ENCODE measurements at places on chromosomes 12 and 14.

DNA sequence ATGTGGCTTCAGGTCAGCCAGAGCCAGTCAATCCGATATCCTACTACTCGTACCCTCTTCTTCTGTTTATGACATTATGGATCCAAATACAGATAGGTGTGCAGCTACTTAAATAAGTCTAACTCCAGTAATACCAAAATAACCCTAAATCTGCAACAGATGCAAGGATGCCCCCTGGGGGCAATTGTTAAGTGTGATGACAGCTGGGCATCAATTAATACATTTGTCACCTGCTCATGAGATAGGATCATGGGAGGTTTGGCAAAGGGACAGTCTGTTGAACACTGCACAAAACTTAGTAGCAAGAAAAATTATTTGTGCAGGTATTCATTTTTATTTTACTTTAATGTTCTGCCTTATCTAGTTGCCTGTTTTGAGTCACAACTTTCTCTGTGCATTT, 83.2 kb downstream of the SLC38A6 start:
- DNase-seq, result no peak

DNA sequence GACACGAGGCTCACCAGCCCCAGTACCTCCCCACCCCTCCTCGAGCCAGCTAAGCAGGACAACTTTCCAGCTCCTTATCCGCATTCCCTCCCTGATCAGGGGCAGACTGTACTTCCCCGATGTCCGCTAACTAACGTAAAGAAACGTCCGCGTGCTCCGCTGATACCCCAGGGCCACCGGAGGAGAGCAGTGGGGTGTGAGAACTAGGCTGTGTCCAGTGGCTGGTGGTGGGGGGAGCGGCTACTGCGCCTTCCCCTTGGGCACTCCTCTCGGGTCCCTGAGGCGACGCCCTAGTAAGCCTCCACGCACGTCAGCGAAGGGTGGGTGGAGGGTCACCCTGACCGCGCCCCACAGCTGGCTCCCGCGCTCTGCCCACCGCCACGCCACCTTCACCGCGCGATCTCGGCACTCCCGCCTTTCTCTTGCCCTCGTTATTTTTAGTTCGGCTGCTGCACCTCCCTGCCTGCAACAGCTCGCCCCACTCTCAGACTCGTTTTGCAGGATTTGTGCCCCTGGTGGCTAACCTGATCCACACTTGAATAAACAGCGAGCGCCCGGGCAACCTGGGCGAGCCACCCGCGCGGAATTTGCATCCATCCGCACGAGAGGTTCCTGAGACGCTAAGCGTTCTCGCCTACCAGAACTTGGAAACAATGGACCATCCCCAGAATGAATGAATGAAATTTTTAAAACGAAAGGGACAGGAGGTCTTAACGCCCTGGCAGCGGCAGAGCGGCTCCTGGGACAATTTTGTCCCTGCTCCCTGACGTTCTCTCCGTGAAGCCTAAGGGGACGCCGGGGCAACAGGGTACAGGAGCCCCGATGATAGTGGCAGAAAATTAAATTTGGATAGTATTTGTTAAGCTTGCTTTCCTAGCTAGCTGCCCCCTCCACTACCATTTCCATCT, 6.9 kb upstream of the BMP4 start:
- no peak for DNase-seq

- no peak for DNase-seq
Measured at GRCh38 chr14:67583711-67584644, 16.1 kb downstream of the PIGH start.

GRCh38 chr14:79583738-79584408, 627.4 kb downstream of the DIO2 start:
- no peak for DNase-seq

DNA sequence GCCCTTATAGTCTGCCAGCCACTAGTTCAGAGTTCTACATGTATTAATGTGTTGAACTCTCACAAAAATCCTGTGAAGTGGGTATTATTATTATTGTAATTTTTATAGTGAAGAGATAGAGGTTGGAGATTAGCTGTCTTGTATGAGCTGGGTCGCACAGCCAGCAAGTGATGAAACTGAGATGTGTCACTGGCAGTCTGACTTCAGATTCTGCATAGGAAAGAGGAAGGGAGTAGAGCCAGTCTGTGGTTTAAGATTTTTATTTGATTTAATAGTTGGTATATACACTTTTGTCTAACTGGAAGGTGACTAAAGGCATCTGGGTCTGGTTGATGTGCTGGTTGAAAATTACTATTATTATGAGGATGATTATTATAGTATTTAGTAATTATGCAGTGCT, 5.8 kb upstream of the FRS2 start:
- DNase-seq, result no peak

DNA sequence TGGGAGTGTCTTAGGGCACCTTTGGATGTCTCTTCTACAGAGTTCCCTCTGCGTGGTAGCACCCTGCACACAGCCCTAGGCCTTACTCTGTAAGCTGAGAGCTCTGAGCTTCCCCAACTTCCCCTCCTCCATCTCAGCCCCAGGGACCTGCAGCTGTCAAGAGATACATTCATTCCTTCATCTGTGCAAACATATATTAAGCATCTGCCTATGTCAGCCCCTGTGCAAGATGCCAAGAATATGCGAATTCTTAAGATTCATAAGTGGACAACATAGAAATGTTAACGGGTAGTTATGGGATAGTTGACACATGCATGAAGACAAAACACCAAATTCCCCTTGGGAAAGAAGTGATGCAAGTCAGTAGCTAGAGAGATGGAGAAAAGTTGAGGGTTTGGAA, 190.8 kb downstream of the SLC41A2 start:
- DNase-seq, result no peak

- DNase-seq, result no peak
Measured at GRCh38 chr14:50530358-50530757, 2.0 kb downstream of the MAP4K5 start.

DNA sequence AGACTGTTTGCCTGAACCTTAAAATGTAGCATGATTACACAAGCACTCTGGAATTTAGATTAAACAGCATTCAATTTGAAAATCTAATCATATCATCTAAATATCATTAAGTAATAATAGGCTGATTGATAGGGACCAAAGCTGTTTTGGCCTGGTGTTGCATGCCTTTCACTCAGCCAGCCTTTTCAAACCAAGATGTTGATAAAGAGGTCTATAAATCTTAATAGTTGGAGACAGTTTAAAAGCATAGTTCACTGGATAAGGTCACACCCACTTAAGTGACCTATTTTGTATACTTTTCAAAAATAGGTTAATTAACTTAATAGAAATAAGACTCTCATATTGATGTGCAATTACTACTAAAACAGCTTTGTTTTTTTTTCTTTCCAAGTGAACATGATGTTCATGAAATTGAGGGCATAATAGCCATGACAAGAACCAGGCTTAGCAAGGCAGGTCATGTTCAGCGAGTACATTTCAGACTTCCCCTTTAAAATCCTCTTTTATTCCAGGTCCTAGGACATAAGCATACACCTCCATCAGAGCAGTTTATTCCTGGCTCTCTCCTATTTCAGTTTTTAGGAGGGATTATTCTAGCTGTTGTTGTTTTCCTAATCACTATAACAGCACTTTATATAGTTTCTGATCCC, 349.0 kb downstream of the RAD51B start:
- DNase-seq, result no peak

DNA sequence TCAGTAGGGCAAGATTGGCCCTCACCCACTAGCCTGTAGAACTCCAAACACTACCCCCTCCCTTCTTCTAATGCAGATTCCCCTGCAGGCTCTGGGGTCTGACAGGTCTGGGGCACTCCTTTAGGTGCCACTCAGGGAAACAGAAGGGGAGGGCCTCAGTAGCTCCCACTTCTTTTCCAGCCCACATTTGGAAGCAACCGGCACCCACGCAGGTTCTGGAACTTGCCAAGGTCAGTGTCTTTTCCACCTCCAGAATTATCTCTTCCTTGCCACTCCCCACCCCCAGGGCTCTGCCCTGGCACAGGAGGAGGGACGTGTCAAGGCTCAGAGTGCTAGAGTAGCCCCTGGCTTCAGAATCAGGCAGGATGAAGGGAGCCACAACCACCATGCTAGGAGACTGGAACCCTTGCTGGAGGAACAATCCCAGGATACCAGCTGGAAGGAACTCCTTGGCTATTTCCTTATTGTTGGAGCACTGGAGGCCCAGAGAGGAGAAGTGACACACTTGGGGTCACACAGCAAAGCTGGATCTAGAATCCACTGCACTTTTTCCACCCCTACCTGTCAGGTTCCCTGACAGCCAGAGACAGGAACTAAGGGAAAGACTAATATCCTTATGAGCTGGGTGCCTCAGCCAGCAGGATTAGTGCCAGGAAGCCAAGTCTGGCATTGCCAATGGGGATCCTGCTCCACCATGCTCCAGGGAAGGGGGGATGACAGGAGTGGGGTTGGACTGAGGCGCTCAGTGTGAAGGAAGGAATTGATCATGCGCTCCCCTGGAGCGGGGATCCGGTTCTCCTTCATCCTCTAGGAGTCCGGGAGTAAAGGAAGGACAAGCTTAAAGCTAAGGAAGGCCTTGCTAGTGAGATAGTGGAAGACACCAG, 1.8 kb upstream of the FIGNL2 start:
- DNase-seq, result no peak
